ENCODE measurements at places on chromosomes 7 and 10. TPM values are rescaled to one million over a fixed set of nuclear protein-coding genes. Genes with fewer than 3 reads are reported as not detected.

The GALNT11 gene
- total RNA-seq, result 17.7 TPM

The LLCFC1 gene
- total RNA-seq, result not detected

The OPN1SW gene
- total RNA-seq, result not detected

The ALOX5 gene
- 1.3 TPM for total RNA-seq

The TUBB8 gene
- total RNA-seq, result not detected

The TWIST1 gene
- total RNA-seq, result 4.1 TPM

The NEUROD6 gene
- not detected for total RNA-seq

The MMP21 gene
- not detected for total RNA-seq

DNA sequence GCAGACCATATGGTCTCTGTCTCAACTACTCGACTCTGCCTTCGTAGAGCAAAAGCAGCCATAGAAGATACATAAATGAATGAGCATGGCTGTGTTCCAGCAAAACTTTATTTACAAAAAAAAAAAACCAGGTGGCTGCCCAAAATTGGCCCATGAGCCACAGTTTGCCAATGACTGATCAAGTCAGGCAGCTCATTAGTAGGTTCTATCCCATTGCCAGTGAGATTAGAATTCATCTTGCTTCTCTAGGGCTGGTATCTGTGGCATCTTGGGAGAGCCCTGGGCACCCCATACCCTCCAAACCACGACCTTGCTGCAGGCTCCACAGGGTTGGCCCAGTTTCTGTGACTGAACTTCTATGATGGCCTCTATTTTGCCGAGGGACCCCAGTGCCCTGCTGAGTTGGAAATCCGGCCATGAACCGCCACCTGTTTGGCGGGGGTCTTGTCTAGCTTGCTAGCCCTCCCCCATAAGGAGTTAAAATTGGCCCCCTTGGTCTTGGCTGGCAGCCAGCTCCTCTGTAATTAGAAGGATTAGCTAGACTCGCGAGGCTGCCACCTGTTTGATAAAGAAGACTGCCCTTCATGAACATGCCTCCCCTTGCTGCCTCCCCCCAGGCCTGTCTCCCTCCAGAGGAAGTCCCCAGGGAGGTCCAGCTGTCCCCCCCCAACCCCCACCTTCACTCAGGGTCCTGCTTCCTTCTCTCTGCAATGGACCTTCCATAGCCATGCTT, 83.9 kb downstream of the CHN2 start:
- no peak for DNase-seq

GRCh38 chr10:122148876-122149560, 122.1 kb upstream of the BTBD16 start:
- DNase-seq, result no peak

- DNase-seq, result peak; percentile 73
Measured at GRCh38 chr7:44587843-44588711, 6.0 kb upstream of the TMED4 start.

GRCh38 chr7:39703144-39703543, 79.8 kb downstream of the RALA start:
- no peak for DNase-seq

GRCh38 chr10:86187499-86188239, 178.9 kb downstream of the GRID1 start:
- DNase-seq, result no peak

- DNase-seq, result no peak
Measured at GRCh38 chr7:141920281-141920680, 4.1 kb downstream of the OR9A4 start.

DNA sequence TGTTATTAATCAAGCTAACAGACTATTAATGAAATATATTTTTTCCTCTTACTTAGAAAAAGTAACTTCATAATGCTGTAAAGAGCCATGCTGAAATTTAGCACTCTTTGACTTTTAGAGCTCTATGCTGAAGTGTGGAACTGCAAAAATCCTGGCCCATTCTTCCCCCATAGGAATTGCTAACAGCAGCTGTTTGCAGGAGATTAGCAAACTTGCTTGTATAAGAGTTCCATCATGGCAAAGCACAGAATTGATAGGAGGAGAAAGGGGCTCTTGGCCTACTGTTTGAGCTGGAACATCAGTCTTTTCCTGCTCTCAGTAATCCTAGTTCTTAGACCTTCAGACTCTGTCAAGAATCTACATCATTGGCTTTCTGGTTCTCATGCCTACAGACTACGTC, 18.3 kb upstream of the GNAT3 start:
- DNase-seq, result no peak

DNA sequence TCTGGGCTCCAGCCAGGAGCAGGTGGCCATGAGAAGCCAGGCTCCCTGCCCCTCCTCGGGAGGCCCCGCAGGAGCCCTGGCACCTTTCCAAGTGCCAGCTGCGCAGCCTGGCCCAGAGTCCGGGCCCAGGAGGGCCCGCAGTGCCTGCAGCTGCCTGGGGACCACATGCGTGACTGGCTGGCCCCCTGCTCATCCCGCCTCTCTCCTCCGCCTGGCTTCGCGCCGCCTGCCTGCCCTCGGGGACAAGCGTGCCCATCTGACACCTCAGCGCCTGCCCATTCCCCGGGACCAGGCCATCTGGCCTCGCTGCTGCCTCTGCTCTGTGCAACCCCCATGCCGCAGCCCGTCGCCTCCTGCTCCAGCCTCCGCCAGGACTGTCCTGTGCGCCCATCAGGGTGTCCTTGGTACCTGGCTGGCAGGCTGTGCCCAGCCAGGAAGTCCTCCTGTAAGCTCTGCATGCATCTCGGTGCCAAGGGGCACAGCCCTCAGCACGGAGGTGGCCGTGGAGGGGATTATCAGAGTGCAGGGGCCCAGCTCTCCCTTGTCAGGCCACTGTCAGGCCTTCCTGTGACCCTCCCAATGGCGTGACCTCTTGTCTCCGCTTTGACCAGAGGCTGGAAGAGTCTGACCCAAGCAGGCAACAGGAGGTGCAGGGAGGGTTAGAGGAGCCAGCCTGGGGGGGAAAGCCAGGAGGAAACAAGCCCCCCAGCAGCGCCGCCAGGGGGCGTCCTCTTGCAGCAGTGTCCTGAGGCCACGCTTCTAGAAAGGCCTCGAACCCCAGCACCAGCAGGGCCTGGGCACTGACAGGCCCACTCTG, 50.5 kb downstream of the TMEM209 start:
- no peak for DNase-seq

- DNase-seq, result peak; percentile 19
Measured at GRCh38 chr10:71605263-71605962, 114.2 kb downstream of the C10orf105 start.

DNA sequence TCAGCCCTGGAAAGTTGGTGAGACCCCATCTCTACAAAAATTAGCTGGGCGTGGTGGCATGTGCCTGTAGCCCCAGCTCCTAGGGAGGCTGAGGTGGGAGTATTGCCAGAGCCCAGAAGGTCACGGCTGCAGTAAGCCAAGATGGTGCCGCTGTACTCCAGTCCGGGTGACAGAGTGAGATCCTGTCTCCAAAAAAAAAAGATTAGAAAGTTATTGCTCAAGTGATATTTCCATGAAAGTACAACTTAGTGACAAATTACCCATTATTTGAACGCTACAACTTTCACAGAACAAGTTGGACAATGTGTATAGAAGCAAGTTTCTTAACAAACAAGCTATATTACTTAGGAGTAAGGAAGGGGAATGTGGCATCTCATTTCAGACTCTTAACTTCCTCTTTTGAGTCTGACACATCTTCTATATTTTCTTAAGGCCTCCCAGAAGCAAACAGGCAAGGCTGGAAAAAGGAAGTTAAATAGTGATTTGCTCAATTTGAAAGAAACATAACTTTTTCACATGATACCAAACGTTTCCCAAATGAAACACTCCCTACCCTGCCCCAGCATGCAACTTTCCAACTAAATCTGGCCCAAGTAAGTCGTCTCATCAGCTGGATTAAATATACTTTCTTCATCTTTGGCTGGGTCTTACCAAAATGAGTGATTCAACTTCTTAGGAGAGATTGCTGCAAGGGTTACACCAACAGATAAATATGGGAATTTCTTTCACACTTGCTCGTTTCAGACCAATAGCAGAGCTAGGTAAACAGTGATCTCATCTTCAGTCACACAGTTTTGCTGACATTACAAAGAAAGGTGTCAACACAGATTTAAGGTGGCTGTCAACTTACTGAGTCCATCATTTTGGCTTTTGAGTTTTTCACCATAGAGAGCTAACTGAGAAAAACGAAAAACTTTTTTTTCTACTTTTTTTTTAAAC, 66.3 kb upstream of the KLF6 start:
- no peak for DNase-seq

DNA sequence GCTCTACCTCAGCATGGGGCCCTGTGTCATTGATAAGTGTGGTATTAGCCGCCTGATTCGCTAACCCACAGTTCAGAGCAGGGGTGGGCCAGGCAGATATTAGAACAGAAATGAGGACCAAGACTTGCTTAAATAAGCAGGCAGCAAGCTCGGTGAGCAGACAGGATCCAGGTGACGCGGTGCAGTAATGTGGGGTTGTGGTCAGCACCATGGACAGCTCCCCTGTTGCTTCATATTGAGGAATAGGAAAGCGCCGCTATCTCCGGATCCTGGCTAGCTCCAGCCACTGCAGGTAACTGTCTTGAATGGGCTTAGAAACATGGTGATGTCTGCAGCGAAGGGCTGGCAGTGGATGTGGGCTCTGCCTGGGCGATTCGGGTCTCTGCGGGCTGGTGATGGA, 51.3 kb upstream of the GPR26 start:
- DNase-seq, result peak; percentile 53

GRCh38 chr10:5968681-5969453, 8.5 kb downstream of the IL15RA start:
- DNase-seq, result no peak

DNA sequence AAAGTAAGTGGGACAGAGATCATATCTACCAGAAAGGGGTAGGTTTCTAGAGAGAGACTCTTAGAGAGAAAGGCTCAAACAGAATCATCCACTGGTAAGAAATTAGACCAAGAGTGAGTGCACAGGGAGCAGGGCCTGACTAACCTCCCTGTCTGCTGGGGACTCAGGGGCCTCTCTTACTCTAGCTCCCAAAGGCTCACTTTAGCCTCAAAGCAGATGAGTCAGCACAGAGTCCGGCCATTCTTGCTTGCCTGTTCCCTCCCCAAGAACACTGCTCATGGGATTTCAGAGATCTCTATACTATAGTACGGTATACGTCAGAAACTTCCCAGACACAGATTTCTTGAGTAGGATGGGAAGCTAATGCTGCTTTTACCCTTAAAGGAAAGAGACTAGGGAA, 32.7 kb downstream of the RBM28 start:
- no peak for DNase-seq

DNA sequence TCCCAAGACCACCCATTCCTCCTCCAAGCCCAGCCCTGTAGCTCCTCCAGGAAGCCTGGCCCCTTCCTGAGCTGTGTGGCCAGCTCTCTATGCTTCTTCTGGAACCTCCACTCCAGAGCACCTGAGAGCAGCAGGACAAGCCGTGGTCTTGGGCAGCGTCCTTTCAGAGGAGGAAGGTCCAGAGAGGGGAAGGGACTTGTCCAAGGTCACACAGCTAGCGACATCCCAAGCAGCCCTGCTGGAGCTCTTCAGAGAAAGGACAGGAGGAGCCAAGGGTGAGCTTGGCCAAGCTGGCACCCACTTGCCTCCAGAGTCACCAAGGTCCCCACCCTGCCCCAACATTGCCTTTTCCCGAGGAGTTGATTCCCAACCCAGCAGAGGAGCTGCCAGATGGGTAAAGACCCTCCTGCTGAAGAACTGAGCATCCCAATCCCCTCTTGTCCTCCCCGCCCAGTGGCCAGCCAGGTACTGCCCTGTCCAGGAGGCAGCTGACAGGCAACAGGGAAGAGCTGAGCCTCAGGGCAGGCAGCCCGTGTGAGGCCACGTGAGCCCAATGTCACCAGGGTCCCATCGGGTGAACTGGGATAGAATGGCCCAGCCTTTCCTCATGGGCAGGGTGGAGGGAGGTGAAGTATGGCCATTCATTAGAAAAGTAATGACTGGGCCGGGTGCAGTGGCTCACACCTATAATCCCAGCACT, 46.2 kb downstream of the UNC5B start:
- no peak for DNase-seq

GRCh38 chr7:20488850-20489249, 126.6 kb upstream of the ABCB5 start:
- DNase-seq, result no peak

DNA sequence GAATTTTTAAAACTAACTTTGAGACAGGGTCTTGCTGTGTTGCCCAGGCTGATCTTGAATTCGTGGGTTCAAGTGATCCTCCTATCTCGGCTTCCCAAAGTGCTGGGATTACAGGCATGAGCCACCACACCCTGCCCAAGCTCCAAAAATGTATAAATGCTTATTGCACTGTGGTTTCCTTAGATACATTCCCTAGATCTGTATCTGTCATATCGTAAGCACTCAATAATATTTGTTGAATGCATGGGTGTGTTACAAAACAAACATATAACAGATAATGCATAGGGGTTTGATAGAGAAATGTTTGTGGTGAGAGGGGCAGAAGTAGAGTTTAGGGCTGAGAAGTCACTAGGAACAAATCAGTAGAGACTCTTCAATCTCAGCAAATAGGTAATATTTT, 955.3 kb upstream of the C7orf33 start:
- no peak for DNase-seq

DNA sequence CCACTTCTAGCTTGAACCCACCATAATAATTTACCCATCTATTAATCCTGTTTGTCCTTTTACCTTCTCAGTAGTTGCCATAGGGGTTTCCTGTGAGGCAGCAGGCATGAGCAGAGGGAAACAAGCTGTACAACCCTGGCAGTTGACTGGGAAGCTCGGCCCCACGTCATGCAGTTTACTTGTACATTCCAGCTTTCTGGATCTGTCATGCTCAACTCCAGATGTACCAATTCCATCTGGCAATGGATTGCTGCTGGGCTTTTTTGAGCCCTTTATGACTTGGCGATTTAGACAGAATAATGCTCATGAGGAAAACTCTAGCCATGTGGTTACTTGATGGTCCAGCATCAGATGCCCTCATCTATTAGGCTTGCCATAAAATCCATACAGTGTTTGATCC, 112.5 kb downstream of the GNAI1 start:
- no peak for DNase-seq

DNA sequence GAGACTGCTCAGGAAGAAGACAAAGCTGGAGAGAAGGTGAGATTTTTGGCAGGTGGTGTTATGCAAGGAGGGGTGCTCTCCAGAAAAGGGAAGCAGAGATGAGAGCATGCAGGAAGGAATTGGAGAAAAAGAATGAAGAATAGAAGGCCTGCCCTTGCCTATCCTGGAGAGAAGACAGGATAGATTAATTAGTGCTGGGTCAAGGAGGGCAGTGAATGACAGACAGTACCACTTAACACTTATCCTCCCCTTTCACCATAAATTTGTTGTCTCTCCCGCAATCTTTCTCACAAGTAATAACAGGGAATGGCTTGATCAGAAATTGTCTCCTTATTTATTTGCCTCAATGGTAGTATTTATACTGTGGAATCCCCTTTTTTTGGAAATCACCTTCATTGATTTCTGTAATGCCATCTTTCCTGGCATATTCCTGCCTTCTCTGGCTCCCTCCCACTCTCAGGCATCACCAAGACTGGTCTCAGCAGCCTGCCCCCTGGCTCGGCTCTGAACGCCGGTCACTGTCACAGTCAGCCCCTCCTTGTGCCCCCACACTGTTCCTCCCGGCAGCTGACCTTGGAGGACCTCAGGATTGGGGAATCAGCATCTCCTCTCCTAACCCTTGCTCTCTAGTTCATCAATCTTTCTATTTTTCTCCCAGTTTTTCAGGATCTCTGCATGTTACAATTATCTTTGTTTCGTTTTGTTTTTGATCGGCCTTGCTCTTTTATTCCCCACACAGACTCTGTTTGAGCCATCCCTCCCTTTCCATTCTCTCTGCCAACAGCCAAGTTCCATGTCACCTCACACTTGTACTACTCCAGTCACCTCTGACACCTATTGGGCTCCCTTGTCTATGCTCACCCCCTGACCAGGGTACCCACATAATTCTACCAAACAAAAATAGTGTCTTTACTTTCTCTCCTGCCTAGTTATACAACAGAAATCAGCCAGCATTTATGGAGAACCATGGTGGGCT, 294.2 kb downstream of the PLXDC2 start:
- no peak for DNase-seq

All from activated CD4-positive, alpha-beta memory T cell treated with anti-CD3 and anti-CD28 coated beads for 36 hours (primary cell).